ENCODE measurements at places on chromosomes 6 and 20.

GRCh38 chr6:142356201-142356883, 54.5 kb downstream of the ADGRG6 start:
- no peak for DNase-seq

DNA sequence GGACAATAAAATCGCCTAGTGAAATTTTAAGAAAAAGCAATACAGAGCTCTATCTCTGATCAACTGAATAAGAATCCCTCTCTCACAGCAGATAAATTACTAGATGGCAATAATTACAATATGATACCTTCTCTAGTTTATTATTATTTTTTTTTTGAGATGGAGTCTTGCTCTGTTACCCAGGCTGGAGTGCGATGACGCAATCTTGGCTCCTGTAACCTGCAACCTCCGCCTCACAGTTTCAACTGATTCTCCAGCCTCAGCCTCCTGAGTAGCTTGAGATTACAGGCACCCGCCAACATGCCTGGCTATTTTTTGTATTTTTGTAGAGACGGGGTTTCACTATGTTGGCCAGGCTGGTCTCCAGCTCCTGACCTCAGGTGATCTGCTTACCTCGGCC, 129.3 kb upstream of the PTCHD4 start:
- no peak for DNase-seq

DNA sequence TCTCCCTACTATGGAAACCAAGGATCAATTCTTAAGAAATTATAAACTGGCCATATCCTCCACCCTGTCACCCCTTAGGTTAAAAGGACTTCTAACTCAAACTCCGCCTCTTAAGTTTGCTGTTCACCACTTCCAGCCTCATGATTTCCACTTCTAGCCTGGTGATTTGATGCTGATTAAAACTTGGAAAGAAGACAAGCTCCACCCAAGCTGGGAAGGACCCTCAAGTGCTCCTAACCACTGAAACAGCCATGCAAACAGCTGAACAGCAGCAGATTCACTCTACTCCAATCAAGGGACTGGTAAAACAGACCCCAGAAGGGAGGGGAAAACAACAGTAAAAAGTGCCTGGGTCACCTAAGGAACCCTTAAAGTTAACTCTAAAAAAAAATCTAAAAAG, 10.3 kb downstream of the LCA5 start:
- DNase-seq = no peak

DNA sequence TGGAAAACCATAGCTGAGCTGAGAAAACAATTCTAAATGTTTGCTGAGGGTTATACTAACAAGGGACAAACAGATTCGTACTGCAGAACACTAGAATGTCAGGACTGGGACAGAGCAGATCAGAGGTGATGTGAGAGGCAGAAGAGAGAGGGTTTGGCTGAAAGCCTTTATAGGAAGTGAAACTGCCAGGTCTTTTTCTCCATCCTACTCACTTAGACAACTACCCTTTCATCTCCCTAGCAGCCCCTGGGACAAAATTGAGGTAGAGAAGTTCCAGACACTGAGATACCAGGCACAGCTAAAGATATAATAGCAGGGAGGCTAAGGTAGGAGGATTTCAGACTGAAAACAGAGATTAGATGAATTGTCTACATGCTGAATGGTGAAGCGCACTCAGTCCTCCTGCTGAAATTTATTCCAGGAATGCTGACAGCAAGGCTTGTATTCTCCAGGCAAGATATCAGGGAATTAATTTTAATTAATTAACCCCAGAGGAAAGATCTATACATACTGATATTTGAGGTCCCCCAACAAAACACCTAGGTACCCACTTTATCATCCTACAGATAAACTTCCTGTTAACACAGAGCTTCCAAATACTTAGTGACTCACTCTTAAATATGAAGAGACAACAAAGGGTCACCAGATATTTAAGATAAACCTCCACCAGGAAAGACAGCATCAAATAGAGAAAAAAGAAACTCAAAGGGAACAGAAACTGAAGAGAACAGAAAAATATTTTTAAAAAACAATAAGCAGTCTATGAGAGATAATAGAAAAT, 12.6 kb upstream of the EIF2S2 start:
- no peak for DNase-seq

DNA sequence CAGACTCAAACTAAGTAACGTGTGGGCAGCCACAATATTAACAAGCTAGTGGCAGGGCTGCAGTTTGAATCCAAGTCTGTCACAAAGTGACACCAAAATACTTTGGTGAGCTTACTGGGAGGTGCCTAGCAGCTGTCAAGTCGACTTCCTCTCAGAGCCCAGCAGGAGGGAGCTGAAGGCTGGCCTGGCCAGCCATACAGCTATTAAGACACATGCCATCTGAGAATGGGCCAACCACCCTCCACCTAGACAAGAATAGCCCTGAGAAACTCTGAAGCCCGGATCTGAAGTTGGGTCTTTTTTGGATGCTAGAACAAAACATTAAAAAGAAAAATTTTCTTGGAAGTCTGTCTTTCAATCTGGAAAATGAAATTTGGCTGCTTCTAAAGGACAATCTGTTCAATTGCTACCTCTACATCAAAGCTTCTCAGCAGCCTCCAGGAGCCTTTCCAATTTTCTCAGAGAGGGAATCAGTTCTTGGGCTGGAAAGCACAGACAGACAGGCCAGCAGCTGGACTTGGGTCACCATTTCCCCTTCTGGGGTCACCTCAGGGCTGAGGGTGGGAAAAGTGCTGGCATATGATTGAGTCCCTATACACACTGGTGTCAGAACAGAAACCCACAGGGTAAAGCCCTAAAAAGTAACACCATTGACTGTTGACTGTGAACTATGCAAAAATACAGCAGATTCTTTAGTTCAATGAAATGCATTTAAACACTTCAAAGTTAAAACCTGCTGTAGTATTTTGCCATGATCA, 42.9 kb downstream of the UQCC1 start:
- DNase-seq = no peak

DNA sequence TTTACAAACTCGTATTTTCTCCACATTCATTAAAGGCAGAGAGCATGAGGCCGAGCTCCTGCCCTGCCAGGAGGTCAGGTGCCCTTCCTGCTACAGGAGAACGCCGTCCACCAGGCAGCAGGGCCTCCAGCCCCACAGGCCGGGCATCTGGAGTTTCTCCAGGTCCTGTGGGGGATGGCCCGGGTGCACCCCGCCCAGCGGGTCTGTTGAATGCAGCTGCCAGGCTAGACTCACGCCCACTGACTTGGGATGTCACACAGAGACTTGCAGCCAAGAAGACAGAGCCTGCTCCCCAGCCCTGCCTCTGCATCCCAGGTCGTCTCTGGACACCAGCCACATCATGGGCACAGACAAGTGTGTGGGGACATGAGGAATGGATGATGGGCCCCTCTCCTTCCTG, 376.4 kb downstream of the CDH4 start:
- no peak for DNase-seq

GRCh38 chr20:57987659-57988058, 240.8 kb downstream of the ANKRD60 start:
- DNase-seq = no peak

- no peak for DNase-seq
These were observed 25.8 kb downstream of the CAP2 start for GRCh38 chr6:17419189-17419575.

GRCh38 chr6:53302678-53303360, 45.9 kb downstream of the ELOVL5 start:
- DNase-seq = no peak

DNA sequence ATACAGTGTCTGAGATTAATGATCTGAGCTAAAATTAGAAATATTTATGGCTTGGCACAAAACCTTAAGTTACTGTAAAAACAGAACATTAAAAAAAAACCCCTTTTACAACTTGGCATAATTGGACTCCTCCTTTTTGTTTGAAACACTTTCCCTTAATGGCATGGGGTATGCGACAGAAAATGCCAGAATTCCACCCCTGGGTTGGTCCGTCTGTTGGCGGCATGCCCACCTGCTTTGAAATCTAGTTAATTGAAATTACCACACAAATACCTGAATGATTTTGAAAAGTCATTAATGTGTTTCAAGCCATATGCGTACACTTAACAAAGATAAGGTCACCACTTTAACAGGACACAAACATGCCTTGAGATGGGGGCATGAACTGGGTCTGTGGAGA, 175.1 kb upstream of the FOXQ1 start:
- no peak for DNase-seq

DNA sequence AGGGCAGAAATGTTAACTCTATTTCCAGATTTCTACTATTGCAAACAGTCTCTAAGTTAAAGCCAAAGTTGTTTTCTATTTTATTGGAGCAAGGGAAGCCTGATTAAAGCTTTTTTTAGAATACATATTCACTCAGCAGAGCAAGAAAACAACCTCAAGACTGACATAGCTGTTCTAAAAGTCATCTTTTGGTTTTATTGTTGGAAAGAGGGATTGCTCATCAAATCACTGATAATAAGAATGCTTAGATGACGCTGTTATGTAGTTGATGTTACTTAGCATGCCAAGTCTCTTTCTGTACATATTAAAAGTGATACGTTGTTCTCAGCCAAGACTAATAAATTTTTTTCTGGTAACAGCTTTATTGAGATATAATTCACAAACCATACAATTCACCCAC, 172.6 kb upstream of the LAMA2 start:
- no peak for DNase-seq

DNA sequence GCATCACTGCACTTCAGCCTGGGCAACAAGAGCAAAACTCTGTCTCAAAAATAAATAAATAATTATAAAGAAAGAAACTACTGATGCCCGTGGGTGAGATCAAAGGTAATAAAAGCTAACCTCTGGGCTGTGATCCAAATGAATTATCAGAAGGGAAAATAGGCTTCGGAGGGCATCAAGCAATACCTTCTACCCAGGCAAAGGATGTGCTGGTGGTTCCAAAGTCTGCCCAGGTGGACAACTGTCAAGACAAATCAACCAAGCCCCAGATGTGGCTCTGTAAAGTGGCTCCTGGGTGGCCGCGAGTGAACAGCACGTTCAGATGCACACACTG, 95.6 kb downstream of the SCML4 start:
- no peak for DNase-seq

- DNase-seq = no peak
These were observed 226.1 kb downstream of the BCAS1 start for GRCh38 chr20:53844259-53844658.

GRCh38 chr6:162602759-162603158, 124.8 kb downstream of the PRKN start:
- DNase-seq = no peak

- DNase-seq = no peak
These were observed 295.5 kb upstream of the FLRT3 start for GRCh38 chr20:14632906-14633305.

Measured in stimulated activated CD4-positive, alpha-beta T cell treated with anti-CD3 and anti-CD28 coated beads, TNF-alpha, amount 100 ng/mL, for 1 hour (primary cell).